COR-L47 (cell line): ENCODE measurements at places on chromosomes 7 and 10.

- no peak for DNase-seq
These were observed 400.5 kb downstream of the PTPRN2 start for GRCh38 chr7:158186864-158187693.

GRCh38 chr10:930625-931325 is 730 bp downstream of the LARP4B start:
- DNase-seq, result no peak

DNA sequence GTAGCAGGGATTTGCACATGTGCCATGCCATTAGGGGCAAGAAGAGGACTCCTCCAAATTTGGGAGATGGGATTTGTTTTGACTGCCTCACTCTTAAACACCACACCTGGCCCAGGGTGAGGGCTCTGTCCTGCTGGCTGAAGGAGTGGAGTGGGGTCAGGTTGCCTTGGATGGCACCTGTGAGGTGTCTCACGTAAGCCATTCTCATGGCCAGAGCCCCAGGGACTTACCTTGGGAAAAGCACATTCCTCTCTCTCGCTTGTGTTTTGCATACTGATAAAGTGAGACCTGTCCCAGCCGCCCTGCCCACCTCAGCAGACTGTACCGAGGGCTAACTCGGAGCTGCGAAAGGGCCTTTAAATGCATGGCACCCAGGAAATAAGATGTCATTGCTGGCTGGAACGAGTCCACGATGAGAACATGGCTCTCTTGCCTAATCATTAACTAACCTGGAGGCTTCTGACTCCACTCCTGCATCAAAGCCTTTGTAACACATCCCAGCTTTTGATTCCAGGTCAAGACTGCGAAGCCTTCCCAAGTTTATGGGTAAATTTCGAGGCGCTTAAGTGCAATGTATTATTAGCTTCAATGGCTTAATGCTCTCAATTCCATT is 184.0 kb upstream of the RNF32 start:
- DNase-seq, result no peak

DNA sequence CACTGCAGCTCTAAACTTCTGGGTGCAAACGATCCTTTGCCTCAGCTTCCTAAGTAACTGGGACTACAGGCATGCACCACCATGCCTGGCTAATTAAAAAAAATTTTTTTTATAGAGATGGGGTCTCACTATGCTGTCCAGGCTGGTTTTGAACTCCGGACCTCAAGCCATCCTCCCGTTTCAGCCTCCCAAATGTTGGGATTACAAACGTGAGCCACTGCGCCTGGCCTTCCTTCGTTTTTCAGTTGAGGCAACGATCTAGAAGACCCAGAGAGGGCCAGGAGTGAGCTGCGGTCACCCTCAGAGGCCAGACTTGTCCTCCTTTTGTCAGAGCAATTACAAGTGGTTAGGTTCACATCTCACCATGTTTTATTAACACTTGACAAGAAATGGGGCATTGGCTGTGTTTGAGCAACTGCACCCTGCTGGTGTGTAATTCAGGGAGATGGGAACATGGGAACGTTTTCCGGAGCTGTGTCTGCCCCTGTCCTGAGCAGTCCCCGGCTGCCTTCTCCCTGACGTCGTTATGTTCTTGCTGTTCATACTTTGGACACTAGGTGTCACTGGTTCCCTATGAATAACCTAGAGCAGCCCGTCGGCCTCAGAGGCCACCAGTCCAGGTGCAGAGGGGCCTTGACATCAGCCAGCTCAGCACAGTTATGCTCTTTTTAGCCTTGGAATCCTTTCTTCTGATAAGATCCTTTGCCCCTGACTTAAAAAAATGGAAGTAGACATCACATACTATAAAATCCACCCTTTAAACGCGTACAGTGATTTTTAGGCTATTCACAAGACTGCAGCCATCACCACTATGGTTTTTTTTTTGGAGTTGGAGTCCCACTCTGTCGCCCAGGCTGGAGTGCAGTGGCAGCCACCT is 375.0 kb downstream of the TYW1 start:
- DNase-seq, result peak; percentile 72
